Activated CD4-positive, alpha-beta T cell treated with anti-CD3 and anti-CD28 coated beads for 1 hour (primary cell): ENCODE measurements at places on chromosomes 12 and 14.

- no peak for DNase-seq
Observed at GRCh38 chr12:843609-844008, 91.2 kb downstream of the WNK1 start.

GRCh38 chr14:99602054-99602787 lies 1.8 kb downstream of the CCDC85C start:
- no peak for DNase-seq

DNA sequence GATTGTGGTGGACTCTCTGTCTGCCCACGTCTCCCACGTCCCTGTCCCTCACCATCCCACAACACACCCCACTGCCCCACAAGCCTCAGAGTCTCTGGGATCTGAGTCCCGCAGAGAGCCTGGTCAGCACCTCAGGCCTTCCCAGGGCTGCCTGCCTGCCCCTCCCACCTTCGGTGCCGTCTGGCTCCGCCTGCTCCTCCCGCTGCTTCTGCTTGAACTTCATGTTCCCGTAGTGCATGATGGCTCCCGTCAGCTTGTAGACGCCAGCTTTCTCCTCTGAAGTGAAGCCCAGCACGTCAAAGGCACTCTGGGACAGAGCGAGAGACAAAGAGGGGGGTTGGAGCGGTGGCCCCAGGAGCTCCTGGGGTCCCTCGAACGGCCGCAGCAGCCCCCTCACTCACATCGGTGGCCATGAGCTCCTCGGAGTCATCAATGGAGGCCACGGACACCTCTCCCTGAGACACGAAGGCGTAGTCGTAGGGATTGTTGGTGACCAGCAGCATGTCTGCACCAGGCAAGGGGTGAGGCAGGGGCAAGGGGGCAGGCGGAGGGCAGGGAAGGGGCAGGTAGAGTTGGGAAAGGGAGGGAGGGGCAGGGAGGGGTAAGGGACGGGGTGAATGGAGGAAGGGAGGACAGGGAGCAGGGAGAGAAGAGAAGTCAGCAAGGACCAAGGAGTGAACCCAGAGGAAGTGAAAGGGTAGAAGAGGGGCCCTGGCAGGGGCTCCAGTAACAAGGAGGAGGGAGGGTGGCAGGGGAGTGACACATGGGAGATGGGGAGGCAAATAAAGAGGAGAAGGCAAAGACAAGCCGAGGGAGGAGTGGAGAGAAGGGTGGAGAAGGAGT lies 5.6 kb downstream of the MYH6 start:
- DNase-seq: no peak

DNA sequence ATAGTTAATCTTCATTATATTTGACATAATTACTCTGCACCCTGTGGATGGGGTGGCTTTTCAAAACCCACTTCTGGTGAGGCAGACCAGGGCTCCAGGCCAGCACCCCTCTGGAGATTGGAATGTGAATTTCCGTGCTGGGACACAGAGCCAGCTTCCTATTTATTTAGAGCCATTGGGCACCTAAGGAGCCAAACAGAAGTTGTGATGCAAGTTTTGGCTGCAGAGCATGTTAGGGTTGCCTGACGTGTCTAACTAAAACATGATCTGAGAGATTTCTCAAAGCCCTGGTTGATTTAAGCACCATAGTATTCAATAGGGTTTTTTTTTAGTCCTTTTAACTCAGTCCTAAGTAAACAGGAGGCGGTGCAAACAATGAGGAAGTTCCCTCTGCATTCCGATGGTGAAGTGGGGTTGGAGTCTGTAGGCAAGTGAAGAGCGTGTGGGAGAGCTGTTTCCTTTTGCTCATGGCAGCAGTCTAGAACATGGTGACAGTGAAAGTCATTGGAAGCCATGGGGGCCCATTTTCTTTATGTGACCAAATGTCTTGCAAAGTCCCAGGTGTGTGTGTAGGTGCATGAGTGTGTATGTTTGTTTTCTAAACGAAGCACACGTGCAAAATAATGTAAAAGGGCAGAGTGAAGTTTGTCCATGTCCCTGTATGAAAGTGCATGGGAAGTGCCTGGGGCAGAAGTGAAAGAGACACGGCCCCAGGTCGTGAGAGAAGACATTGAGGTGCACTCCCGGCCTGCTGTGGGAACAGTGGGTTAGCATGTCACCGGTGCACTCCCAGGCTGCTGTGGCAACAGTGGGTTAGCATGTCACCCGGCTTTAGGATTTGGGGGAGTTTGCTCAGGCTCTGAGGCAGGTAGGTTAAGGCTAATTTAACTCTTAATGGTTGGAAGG lies 117.7 kb downstream of the PRKCH start:
- DNase-seq: no peak

GRCh38 chr12:5081016-5081415 lies 37.3 kb downstream of the KCNA5 start:
- DNase-seq: no peak

DNA sequence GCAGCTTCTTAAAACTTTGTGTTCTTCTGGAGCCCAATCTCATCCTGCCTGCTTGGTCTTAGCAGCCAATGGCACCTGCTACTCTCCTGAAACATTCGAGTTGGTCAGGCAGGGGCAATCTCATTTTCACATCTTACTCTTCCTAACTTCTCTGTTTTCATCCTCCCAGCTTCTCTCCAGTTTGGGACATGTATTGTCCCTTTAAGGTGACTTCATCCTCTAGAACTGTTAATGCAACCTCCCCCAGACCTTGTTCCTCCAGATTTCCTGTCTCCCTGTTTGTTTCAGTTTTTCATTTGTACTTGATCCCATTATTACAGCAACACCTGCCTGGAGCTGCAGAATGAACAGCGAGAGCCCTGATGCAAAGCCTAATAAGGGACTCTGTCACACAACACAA lies 31.3 kb downstream of the SERPINA11 start:
- DNase-seq: no peak

GRCh38 chr14:50057331-50057730 lies 59.0 kb downstream of the VCPKMT start:
- DNase-seq: no peak

DNA sequence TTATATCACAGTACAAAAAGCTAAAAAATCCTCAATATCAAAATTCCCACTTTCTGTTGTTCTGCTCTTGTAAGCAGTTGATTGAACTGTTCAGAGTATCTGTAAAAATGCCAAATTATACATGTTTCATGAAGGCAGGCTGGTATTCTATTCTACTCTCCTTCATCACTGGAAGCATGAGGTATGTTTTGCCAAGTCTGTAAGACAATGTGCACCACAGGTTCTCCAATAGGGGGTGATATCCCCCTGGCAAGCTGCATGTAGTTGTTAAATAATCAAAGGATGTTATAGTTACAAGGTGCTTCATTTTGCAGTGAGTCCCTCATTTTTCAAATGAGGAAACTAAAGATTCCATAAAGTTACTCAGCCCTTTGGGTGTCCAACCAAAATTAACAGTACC lies 15.1 kb upstream of the NEK9 start:
- DNase-seq: no peak

DNA sequence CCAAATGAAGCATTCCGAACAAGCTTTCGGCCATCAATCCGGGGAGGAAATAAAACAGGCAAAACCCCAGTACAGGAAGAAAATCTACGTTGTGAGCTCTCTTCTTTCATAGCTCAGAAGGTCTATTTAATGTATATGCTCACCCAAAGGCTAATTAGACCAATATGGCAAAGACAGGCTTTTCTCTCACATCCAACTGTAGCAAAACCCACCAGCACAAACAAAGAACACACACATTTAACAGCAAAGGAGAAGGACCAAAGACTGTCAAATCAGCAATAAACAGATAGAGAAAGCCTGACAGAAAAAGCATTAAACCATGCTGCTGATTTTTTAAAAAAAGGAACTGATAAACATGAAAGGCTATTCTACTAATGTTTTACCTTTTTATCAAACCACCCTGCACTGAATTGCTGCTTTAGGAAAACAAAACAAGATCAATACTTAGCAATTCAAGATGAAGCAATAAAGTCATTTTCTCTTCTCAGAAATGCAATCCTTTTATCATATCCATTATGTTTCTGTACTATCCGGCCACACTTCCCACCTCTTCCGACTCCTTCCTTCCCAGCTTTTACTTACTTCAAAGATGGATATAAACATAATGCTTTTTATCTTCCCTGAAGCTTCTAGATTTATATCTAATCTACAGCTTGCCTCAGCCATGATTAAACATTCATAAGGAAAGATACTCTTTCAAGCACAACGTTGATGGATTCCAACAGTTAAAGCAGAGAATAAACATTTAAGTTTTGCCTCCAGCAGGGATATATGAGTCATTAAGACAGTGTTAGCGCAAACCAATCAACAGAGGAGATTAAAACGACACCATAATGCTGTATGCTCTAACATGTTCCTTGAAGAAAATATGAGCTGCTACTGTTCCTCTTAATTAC lies 74.6 kb upstream of the BBS10 start:
- no peak for DNase-seq

- no peak for DNase-seq
Observed at GRCh38 chr12:111569363-111570083, 29.6 kb downstream of the ATXN2 start.

DNA sequence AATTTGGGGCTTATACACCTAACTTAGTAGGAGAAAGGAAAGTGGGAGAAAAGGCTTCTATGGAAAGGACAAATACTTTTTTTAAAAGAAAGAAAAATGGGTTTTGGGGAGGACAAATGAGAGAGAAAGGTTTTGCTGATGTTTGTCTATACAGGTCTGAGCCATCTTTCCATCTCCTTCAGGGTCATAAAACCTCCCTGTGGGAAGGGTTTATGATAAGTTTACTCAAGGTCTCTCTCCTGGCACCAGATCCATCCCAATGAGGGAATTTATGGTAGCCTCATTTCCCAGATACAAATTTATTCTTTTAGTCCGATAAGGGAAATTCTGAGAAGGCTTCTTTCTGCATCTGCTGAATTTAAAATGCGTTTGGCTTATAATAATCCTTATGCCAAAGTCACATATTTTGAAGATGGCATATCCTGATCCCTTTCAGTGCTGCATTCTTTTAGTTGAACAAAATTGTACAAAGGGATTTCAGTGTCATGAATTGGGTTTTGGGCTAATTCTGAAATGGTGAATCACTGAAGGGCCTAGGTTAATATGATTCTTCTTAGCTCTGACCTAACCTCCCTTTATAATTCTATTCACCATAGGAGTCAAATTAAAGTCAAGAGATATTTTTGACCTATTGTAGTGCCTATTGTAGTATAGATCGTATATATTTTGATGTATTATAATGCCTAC lies 173.5 kb upstream of the DYRK2 start:
- no peak for DNase-seq

DNA sequence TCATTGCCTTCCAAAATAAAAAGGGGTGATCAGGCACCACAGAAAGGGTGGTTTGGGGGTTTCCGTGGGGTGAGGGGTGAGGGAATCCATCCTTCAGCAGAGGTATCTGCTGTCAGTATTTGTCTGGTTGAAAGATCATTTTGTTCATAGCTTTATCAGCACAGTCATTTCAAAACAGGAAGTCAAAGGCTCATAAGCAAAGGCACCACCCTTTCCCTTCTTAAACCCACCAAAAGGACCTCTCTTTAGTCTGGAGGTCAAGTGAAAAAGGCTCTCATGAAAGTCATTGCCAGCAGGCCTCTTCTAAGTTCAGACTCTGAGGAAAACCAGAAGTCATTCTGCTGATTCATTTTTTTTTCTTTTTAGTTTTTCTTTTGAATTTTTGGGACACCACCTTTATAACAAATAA lies 6.2 kb downstream of the CHST11 start:
- DNase-seq: no peak

GRCh38 chr12:56115329-56115728 lies 1.1 kb upstream of the RPL41 start:
- no peak for DNase-seq

- DNase-seq: no peak
Observed at GRCh38 chr14:95518045-95518751, 1.7 kb upstream of the SYNE3 start.

- DNase-seq: no peak
Observed at GRCh38 chr12:48998497-48999353, 450 bp downstream of the DDN start.

GRCh38 chr12:104010121-104010520 lies 39.9 kb downstream of the GLT8D2 start:
- DNase-seq: no peak

DNA sequence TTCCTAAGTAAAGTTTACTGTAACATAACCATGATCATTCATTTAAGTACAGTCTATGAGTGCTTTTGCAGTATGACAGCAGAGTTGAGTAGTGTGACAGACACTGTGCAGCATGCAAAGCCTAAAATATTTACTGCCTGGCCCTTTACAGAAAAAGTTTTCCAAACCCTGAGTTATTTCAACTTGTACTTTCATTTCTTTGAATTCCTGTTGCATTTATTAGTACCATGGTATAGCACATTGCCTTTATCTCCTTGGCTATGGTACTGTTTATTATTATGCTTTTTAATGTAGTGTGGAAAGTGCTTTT lies 6.2 kb downstream of the ARHGAP5 start:
- no peak for DNase-seq

DNA sequence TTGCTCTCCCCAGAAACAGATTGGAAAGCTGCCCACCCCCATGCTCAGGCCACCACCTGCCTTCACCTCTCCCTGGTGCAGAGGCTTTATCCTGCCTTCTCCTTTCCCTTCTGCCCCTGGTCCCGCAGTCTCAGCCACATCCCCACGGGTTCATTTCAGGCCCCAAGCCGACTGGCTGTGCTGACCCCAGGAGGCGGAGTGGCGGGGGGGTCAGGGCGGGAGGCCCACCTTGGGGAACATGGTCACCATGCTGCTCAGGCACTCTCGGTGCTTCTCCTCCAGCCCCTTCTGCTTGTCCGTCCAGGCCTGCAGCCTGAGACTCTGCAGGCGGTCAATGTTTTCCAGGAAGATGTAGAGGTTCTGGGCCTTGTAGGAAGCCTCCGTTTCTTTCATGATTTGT lies 6.9 kb downstream of the FAM186B start:
- no peak for DNase-seq

DNA sequence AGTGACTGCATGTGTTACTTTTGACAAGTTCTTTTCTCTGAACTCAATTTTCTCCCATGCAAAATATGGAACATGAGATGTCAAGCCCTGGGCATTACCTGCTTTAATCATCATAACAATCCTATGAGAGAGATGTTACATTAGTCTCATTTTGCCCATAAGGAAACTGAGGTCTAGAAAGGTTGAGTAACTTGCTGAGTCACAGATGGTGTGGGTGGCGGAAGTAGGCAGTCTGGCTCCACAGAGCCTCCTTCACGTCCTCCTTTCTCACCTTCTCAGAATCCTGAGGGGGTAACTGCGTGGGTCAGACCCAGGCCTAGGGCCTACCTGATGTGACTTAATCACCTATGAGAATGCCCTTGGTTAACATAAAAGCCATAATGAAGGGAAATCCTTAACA lies 50.7 kb downstream of the TMTC1 start:
- no peak for DNase-seq

DNA sequence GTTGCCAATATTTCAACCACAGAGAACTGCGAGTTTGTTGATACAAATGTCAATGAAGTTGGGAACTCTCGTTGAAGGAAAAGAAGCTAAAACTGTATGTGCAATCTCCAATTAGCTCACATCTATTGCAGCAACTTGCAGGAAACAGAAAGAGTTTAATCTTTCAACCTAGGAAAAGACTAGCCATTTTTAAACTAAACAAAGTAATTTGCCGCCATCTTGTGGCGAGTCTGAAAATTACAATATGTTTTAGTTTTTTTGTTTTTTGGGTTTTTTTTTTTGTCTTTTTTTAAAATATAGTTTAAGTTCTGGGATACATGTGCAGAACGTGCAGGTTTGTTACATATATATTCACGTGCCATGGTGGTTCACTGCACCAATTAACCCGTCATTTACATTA lies 131.2 kb upstream of the FOXG1 start:
- no peak for DNase-seq

GRCh38 chr12:106974511-106974910 lies 12.4 kb downstream of the MTERF2 start:
- no peak for DNase-seq

GRCh38 chr14:93752980-93753561 lies 35.2 kb downstream of the PRIMA1 start:
- DNase-seq: no peak
